ENCODE measurements at places on chromosomes 1 and 21.

GRCh38 chr1:94617134-94617805 lies 75.7 kb upstream of the F3 start:
- no peak for DNase-seq

DNA sequence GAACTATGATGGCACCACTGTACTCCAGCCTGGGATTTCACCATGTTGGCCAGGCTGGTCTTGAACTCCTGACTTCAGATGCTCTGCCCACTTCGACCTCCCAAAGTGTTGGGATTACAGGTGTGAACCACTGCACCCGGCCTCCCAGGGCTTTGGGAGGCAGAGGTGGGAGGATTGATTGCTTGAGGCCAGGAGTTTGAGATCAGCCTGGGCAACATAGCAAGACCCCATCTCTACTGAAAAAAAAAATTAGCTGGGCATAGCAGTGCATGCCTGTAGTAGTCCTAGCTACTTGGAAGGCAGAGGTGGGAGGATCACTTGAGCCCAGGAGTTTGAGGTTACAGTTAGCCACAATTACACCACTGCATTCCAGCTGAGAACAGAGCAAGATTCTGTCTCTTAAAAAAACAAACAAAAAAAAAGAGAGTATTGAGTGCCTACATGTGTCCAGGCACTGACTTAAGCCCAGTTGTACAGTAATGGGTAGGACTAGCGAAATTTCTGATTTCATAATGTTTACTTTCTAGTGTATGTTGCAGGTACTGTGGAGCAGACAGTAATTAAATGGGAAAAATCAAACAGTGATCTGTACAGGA lies 4.2 kb downstream of the MANEAL start:
- DNase-seq = no peak

- DNase-seq = no peak
Measured at GRCh38 chr1:201619513-201619912, 80.6 kb downstream of the NAV1 start.

GRCh38 chr1:200206340-200206739 lies 178.8 kb downstream of the NR5A2 start:
- no peak for DNase-seq

- no peak for DNase-seq
Measured at GRCh38 chr1:35264871-35265270, 3.6 kb upstream of the ZMYM4 start.

DNA sequence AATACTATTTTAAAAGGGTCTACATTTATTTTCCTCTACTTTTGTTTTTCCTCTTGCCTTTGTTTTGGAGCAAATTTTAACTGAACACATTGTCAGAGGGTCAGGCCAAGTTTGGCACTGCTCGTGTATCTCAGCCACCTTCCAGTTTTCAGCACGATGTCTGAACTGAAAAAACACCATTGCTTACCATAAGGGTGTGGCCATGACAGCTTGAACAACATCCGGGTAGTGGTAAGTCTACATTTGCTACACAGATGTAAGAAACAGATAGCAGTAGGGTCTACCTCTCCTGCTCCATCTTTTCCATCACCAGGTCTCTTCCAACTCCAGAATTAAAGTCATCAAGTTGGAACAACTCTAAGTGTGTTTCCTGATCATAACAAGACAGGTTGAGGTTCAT lies 4.2 kb downstream of the HIVEP3 start:
- no peak for DNase-seq

GRCh38 chr1:230123280-230124185 lies 56.5 kb downstream of the GALNT2 start:
- DNase-seq = no peak

- no peak for DNase-seq
Measured at GRCh38 chr1:201190624-201191051, at the start of gene IGFN1. Gene IGFN1 (plus strand): TSS chr1:201190824. CDS start chr1:201193294, 2,470 bp downstream.

DNA sequence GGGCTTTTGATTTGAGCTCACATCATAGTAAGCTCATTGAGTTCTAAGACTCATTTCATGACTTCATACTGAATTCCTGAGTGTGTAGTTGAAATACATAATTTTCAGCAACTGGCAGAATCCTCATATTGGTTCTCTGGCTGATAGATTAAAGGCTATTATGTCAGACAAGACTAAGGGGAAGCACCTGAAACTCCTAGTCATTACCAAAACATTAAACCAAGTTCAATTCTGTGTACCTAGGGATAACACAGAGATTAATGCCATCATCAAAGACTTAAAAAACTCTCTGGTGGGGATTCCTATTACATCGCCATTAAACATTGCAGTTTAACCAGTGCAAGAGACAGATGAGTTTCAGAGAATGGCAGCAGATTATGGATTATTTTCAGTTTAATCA lies 339.1 kb downstream of the PTPRC start:
- no peak for DNase-seq

DNA sequence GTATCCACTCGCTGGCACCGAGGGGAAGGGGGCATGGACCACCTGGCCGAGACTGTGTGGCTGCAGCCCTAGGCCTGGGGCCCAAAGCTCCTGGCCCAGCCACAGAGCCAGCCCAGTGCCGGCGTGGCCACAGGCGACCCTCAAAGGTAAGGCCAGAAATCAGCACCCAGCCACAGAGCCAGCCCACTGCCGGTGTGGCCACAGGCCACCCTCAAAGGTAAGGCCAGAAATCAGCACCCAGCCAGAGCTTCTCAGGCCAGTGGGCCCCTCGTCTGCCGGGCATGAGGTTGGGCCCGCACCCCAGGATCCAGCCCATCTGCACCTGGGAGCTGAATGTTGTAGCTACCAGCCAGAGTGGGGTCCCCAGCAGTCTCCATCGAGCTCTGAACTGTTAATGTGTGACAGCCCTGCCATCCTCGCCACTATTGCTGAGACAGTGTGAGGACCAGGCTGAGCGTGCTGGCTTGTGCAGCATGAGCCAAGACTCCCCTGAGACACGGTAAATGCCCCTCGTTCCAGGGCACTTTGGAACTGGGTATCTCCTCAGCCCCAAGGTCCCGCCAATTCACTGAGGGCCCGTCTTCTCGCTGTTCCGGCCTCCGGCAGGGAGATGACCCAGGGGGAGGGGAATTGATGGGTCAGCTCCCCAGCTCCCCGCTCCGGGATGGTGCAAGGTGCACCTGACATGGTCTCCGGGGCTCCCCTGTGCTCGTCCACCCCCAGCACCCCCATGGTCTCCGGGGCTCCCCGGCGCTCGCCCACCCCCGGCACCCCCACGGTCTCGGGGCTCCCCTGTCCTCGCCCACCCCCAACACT lies 4.7 kb upstream of the FTCD start:
- no peak for DNase-seq

- no peak for DNase-seq
Measured at GRCh38 chr1:5464366-5464765, 527.9 kb downstream of the NPHP4 start.

GRCh38 chr1:41333146-41333784 lies 28.0 kb upstream of the FOXO6 start:
- DNase-seq = no peak

- no peak for DNase-seq
Measured at GRCh38 chr1:201511941-201512539, 5.1 kb upstream of the CSRP1 start.

DNA sequence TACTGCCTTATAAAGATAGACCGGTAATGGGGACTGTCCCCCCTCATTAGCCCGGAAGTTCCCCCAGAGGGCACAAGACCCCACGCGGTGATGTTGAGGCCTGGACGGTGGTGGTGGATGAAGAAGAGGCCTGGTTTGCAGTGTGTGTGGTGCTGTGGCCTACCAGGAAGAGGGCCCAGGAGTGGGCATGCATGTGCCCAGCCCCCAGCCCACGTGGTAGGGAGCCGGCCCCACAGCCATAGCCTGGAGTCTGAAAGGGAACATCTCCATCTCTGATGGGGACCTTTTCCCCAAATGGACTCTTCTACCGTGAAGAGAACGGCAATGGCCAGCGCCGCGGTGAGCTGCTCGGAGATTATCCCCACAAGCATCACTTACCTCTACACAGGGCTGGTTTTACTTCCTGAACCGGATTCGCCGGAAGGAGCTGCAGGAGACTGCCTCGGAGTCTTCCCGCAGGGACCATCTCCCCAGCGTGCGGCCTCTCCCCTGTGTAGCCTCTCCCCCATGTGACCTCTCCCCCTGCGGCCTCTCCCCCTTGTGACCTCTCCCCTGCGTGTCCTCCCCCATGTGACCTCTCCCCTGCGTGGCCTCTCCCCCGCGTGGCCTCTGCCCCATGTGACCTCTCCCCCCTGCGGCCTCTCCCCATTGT lies 20.6 kb downstream of the RRP1 start:
- no peak for DNase-seq

DNA sequence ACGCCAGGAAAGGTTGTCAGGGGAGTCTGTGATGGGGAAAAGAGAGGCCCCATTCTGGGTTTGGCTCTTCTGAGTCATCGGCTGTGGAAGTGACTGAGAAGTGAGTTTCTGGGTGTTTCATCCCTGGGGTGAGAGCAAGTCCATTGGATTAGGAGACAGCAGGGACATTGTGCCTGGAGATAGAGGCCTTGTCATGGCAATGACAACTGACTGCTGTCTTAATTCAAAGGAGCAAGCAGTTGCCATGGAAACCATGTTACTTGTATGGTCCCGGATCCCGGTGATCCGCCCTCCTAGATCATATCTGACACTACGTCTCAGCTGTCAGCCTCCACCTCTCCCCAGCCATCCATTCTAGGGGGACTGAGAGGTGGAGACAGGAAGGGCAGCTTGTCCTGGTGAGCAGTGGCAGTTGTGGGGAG lies 34.4 kb downstream of the KIAA0040 start:
- DNase-seq = no peak

- no peak for DNase-seq
Measured at GRCh38 chr1:224726441-224727182, 110.5 kb downstream of the CNIH3 start.

GRCh38 chr1:104531990-104532389 lies 782.3 kb downstream of the AMY1C start:
- no peak for DNase-seq

GRCh38 chr1:17777818-17778217 lies 22.7 kb downstream of the ACTL8 start:
- no peak for DNase-seq

GRCh38 chr21:26106562-26106961 lies 64.0 kb downstream of the APP start:
- no peak for DNase-seq

DNA sequence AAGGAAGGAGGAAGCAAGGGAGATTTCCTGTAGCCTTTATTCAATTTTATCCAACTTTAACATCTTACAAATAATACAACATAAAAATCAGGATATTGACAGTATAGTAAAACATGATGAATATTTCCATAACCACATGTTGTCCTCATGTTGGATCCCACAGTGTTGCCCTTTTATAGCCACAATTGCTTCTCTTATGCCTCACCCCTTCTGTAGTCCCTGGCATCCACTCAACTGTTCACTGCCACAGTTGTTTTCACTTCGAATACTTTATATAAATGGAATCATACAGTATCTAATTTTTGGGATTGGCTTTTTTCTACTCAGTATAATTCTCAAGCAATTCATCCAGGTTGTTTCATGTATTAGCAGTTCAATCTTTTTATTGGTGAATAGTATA lies 44.8 kb downstream of the SRSF11 start:
- DNase-seq = no peak

DNA sequence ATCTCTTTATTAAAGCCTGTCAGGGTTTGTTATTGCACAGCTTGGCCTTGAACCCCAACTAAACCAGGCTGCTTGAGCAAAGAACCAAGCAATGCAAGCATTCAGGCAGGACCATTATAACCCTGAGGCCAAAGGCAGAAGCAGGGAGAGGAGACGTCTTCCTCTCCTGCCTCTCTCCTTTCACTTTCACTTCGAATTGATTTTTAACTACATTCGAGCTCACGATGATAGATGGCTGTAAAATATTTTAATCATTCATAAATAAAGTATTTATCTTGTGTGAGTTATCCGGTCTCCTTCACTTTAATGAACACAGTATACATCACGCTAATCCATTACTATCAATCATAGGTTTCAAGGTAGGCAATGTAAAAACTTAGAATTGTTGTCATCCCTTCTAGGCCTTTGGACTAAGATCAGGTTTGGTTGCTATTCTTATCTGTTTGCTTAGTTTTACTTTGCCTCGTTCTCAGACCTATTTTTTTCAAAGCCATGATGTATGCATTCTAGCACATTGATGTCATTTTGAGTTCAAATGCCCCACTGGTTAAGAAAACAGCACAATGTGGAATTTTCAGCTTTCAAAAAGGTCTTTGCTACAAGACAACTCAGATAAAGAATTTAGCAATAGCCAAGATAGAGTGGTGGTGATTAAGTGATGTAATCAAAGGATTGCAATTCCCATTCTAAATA lies 480.2 kb upstream of the RUNX1 start:
- DNase-seq = no peak

DNA sequence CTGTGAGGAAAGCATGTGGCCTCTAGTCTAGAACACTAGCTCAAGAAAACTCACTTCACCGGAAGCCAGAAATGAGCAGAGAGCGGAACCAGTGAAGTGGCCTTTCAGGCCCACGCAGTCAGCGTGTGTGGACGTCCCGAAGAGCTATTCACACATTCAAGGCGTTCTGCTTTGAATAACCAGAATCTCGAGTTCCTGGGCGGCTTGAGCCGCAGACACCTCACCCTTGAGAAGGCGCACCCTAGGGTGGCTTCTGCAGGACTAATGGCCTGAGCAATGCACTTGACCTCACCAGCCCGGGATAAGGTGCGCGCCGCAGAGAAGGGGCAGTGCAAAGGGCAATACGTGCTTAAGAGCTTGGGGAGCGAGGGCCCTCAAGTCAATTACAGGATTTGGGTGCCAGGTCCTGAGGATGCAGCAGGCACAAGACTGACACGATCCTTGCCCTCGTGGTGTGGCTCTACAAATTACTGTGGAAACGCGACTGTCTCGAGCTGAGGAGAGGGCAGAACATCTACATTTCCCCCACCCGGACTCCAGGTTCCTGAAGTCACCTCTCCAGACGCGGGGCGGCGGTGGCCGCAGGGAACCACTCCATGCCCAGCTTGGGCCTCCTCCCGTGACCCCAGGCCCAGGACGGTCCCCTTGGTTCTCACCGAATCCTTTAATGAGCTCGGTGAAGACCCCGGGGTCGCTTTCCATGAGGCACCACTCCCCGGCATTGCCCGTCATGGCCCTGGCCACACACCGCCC lies 455 bp downstream of the UCHL5 start:
- peak; percentile 40 for DNase-seq

DNA sequence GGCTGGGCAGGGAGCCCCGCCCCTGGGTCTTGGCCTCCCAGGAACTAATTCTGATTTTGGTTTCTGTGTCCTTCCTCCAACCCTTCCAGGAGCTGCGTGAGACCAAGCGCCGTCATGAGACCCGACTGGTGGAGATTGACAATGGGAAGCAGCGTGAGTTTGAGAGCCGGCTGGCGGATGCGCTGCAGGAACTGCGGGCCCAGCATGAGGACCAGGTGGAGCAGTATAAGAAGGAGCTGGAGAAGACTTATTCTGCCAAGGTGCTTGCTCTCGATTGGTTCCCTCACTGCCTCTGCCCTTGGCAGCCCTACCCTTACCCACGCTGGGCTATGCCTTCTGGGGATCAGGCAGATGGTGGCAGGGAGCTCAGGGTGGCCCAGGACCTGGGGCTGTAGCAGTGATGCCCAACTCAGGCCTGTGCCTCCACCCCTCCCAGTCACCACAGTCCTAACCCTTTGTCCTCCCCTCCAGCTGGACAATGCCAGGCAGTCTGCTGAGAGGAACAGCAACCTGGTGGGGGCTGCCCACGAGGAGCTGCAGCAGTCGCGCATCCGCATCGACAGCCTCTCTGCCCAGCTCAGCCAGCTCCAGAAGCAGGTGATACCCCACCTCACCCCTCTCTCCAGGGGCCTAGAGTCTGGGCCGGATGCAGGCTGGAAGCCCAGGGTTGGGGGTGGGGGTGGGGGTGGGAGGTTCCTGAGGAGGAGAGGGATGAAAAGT lies 18.5 kb upstream of the SEMA4A start:
- no peak for DNase-seq

GRCh38 chr1:230149751-230150584 lies 82.9 kb downstream of the GALNT2 start:
- no peak for DNase-seq

- no peak for DNase-seq
Measured at GRCh38 chr1:191707288-191707687, 451.0 kb upstream of the RGS18 start.
